Epithelial cell of prostate (primary cell): ENCODE measurements at places on chromosomes 16 and 17.
A peak's percentile ranks its signal among the peaks of the same experiment; 100 is the strongest.

- DNase-seq = no peak
Observed at GRCh38 chr17:20966870-20967269, 75.9 kb downstream of the USP22 start.

GRCh38 chr17:50479522-50480141 is 972 bp downstream of the RSAD1 start:
- DNase-seq = no peak

GRCh38 chr16:20938426-20938825 is 37.9 kb downstream of the LYRM1 start:
- no peak for DNase-seq

DNA sequence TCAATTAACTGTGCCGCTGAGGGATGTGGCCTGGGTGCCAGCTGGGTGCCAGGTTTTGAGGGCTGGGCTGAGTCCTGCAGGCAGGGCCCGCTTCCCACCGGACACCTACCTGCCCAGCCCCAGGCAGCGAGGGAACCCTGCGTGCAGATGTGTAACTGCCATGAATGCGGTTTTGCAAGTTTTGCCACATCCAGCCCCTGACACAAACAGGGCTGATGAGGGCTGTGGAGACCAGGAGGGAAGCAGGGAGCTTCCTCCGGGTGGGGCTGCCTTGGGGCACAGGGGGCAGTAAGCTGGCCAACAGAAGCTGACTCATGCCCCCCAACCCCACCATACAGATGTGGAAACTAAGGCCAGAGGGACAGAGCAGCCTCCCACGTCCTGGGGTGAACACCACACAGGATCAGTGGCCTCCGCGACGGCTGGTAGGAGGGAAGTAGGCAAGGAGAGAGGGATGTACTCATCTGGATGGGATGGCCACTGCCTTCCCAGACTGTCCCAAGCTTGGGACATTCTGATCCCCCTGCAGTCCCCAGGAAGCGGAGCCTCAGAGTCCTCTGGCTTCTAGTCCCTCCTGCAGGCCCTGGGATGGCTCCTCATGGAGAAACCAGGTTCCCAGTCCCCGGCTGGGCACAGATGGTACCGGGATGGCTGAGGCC is 1.6 kb downstream of the UBALD1 start:
- no peak for DNase-seq

DNA sequence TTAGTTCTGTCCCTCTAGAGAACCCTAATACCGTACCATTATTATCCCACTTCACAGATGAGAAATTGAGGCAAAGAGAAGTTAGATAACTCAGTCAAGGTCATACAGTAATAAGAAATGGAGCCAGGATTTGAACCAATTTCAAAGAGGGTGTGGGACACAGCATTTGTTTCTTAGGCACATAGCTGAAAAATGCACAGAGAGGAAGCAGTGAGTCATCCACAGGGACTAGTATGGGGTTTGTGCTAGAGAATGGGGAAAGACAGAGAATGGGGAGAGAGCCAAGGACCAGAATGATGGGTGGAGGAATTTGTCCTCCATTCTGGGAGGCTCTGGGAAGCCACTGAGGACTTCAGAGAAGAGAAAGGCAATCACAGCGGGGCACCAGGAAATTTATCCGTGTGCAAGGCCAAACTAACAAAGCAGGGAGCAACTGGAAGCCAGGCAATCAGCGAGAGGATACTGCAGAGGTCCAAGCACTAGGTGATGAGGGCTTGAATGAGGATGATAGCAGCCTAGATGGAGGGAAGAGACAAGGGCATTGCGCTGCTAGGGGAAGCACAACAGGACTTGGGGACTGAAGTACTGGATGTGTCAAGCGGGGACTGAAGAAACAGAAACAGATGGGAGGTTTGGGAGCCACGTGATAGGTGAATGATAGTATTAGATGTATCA is 78.1 kb upstream of the ZFHX3 start:
- no peak for DNase-seq

GRCh38 chr17:67421869-67422273 is 44.8 kb downstream of the PITPNC1 start:
- DNase-seq = peak; percentile 100
